ENCODE measurements at places on chromosomes 1 and 21.

DNA sequence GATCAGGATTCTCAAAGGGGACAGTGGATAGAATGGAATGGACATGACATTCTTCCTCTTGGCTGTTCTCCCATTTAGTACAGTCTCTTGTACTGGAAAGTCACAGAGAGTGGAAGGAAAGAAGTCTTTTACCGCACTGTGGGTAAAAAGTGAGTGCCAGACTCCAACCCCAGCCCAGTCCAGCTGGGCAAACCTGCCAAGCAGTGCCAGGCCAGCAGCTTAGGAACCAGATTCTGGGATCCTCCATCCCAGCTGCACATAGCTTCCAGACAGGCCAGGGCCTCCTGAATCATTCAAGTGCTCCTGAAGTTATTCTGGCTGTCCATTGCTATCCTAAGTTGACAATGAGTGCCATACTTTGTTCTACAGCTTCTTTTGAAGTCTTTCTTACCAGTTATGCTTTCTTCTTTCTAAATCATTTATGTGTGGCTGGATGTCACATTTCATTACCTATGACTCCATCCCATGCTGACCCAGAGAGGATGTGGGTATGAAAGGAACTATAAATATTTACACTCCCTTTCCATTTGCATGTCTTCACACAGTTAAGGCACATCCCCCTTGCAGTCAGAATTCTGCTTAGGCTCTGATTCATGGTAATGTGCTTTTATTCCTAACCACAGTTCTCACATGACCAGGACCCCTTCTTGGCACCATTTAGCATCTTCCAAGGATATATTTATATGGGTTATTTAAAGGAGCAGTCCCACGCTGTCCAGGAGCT lies 88.9 kb downstream of the AK5 start:
- no peak for DNase-seq

GRCh38 chr1:76029331-76029730 lies 45.2 kb upstream of the ST6GALNAC3 start:
- no peak for DNase-seq

DNA sequence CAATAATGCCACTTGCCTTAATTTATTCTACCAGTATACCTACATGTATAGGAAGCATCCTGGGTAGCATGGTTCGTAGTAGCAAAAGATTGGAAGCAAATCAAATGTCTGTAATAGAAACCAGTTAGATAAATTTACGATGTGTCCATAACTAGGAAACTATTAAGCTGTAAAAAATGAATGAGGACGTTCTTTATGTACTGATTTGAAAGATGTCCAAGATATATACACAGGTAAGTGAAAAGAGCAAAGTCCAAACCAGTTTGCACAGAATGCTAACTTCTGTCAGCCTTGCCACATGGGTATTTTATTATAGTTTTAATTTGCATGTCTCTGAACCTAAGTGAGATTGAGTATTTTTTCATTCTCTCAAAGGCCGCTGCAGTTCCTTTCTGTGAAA lies 251.8 kb upstream of the IRF2BP2 start:
- DNase-seq: no peak

GRCh38 chr1:55128418-55128995 lies 86.7 kb downstream of the USP24 start:
- DNase-seq: no peak

GRCh38 chr1:35810096-35810881 lies 2.5 kb downstream of the AGO4 start:
- no peak for DNase-seq

DNA sequence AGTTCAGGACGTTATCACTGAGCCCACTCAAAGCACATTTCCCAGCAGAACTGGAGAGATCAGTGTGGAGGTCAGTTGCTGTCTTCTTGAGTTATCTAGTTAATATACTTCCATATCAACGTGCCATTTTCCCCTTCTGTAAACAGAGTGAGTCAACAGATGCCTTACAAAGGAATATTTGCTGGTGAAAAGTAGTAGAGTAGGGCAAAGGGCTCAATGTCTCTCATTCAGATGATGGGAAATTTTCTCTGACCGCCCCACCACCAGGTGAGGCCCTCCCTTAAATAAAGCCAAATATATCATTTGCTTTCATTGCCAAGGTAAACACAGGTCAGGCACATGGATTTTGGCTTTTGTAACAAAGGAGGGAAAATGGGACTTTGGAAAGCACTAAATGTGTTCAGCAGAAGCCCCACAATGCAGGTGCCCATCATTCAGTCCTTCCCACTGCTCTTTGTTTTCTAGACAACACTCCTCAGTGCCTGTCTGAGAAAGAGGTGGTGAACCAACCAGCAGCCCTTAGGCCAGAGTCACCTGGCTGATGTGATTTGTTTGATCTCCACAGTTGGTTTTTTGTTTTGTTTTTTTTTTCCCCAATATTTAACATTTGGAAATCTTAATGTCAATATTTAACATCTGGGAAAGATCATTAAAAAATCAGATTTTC lies 40.5 kb upstream of the SAMD13 start:
- peak; percentile 75 for DNase-seq

GRCh38 chr1:112998592-112999235 lies 42.7 kb upstream of the SLC16A1 start:
- DNase-seq: no peak

DNA sequence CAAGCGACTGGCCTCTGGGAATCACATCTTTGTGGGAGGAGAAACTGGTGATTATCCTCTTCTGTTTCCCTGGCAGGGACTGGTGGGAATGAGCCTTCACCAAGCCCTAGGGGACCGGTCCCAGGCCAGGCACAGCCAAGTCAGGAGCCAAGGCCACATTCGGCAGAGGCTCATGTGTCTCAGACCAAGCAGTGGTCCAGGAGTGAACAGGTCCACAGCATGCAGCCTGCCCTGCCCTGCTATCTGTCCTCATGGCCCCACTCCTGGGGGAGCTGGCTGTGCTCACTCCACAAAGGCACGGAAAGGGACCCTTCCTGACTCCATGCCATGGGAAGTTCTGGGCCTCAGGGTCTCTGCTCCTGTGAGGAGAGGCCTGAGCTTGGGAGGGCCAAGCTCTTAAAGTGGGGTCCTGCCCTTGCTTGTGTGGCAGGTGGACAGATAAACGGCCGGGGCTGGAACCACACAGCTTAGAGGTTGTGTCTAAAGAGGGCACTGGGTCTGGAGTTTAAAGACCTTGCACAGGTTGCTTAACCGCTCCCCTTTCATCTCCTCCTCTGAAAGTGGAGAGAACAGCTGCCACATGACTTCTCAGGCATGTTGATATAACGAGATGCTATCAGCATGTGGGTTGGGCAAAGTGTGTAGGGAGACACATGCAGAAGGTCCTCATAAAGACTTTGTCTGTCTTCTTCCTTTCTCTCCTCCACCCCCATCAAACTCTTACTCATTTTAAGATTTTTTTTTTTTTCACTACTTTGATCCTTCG lies 57.5 kb downstream of the CASQ2 start:
- DNase-seq: no peak

GRCh38 chr1:225995919-225996864 lies 3.0 kb downstream of the SDE2 start:
- no peak for DNase-seq

GRCh38 chr1:160154790-160155189 lies 3.4 kb downstream of the ATP1A4 start:
- DNase-seq: no peak

DNA sequence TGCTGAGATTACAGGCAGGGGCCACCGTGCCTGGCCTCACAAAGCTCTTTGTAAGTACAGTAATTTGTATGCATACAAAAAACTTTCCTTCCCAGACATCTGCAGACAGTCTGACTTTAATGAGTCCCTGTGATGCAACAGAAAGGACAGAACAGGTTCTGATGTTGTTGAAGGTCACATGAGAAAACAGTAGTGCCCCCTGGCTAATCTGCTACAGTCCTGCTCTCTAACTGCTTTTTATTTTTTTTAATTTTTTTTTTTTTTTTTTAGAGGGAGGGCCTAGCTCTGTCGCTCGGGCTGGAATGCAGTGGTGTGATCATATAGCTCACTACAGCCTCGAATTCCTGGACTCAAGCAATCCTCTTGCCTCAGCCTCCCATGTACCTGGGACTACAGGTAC lies 36.7 kb downstream of the ACBD3 start:
- DNase-seq: no peak

- no peak for DNase-seq
Observed at GRCh38 chr1:119882132-119883049, 13.9 kb downstream of the ADAM30 start.

DNA sequence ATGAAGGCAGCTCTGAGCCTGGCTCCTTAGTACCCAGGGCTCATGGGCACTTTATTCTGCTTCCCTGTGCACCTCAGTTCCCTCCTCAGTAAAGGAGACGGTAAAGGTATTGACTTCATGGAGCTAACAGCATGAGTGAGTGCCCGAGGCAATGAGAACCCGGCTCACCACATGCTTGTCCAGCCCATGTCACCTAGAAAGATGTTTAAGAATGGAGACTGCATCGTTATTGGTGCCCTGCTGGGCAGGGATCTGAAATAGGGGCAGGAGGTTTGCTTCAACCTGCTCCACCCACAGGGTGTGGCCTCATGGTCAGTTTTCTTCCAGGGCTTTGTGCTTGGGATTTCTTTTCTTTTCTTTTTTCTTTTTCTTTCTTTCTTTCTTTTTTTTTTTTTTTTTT lies 7.0 kb upstream of the KCNE1 start:
- no peak for DNase-seq

DNA sequence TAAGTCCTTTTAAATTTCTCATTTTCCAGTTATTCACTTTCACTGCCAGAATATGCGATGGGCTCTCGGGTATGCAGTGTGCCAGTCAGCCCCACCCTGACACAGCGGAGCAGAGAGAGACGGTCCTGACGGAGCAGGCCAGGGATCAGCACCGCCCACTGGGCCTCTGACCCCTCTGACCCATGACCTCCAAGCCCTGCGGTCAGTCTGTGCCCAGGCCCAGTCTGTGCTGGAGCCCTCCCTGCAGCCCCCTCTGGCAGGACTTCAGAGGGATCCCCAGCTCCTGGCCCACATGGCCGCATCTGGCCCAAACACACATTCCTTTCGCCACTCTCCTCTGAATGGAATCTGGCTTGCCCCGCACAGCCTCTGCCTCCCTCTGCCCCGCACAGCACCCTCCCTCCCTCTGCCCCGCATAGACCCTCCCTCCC lies 43.4 kb upstream of the COL6A2 start:
- DNase-seq: no peak

GRCh38 chr1:222732216-222733159 lies 4.5 kb upstream of the FAM177B start:
- DNase-seq: no peak

DNA sequence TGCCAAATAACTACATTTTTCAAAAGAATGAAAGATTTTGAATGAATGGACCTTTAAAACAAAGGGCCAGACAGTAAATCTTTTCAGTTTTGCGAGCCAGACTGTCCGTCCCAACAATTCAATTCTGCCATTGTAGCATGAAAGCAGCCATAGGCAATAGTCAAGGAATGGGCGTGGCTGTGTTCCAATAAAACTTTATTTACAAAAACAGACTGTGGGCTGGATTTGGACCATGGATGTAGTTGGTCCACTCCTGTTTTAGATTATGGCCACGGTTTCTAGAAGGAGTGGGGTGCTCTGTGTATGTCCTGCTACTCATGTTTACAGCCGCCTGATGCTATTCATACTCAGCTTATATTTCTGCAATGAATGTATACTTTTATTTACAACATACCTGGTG lies 474.7 kb downstream of the CAMTA1 start:
- DNase-seq: no peak

DNA sequence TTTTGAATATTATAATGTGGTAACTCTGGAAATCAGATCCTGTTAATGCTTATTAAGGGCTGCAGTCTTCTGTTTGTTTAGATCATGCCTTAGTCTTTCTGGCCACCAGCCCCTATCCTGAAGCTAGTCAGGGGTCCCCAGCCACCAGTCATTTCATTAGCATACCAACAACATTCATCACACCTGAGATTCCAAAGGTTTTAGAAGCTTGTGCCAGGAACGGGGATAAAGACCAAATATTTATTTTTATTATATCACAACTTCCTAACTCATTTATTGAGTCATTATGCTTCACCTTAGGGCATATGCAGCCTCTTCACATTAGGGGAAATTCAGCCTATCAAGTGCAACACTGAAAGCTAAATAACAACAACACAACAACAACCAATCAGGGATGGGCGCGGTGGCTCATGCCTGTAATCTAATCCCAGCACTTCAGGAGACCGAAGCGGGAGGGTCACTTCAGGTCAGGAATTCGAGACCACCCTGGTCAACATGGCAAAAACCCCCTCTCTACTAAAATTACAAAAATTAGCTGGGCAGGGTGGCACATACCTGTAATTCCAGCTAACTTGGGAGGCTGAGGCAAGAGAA lies 2.9 kb upstream of the PSEN2 start:
- DNase-seq: no peak

- no peak for DNase-seq
Observed at GRCh38 chr1:81233591-81233990, 567.1 kb upstream of the ADGRL2 start.

- no peak for DNase-seq
Observed at GRCh38 chr21:43739621-43740435, 20.9 kb downstream of the PDXK start.

- DNase-seq: no peak
Observed at GRCh38 chr1:221902961-221903360, 161.1 kb upstream of the DUSP10 start.

DNA sequence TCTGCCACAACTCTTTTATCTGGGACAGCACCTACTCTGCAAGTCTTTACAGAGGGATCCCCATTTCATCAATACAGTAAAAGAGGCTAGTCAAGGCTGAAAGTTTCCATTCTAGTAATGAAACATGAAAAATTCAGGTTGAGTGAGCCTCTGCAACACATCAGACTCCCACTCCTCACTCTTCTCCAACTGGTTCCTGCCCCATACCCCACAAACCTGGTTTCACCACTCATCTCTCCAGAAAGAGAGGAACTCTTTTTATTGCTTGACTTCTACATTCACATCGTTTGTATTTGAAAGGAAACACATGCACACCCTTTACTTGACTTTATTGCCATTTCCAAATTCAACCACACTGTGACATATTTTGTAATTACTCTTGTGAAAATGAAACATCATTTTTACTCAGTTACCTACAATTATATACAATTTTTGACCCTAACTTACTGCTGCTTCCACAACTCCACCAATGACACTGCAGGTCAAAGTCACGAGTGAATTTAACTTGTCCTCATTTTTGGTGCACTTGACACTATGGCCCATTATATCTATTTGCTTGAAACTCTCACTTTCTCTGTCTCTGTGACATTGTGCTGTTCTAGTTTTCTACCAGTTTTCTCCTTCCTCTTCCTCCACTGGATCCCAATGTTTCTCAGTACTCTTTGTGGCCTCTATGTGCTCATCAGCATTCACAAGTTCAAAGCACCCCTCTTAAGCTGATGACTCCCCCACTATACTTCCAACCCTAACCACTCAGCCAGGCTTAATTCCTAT lies 8.0 kb downstream of the STX6 start:
- DNase-seq: no peak

DNA sequence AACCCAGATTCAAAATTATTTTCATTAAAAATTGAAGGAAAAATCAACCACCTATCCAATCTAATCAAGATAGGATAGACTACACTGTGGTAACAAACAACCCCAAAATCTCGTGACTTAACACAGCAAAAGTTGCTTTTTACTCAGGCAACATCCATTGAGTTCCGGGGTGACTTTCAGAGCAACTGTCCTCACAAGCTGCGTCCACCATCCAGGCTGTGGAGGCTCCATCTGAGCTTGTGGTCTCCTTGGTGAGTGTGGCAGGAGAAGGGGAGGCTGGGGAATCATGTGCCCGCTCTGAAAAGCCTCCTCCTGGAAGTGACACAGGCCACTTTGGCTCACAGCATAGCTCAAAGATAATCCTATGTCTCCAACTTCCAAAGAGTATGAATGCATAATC lies 52.4 kb downstream of the CD2 start:
- DNase-seq: no peak

GRCh38 chr1:9595156-9595967 lies 6.7 kb downstream of the TMEM201 start:
- no peak for DNase-seq

- no peak for DNase-seq
Observed at GRCh38 chr1:90926971-90927370, 94.9 kb downstream of the ZNF644 start.

All from NCI-H1092 treated with DMSO at 0.1 percent for 48 hours (cell line).